Esophagus squamous epithelium (tissue), 5 donors: ENCODE measurements at places on chromosomes 3 and 15.

DNA sequence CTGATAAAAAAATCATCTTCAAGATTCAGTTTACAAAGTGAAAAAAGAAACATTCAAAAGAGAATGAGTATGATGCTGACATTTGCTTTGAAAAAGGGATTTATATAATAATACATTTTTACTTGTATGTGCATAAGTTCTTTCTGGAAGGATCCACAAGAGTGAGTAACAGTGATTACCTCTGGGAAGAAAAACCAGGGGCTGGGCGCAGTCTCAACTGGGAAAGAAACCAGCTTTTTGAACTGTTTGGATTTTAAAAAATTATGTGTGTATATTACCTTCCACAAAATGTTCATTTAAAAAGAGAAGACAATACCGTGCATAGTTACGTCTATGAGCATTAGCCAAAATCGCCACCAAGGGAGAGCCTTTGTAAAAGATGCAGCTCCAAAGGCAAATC is 1.3 kb downstream of the CLEC3B start:
- DNase-seq, result no peak

DNA sequence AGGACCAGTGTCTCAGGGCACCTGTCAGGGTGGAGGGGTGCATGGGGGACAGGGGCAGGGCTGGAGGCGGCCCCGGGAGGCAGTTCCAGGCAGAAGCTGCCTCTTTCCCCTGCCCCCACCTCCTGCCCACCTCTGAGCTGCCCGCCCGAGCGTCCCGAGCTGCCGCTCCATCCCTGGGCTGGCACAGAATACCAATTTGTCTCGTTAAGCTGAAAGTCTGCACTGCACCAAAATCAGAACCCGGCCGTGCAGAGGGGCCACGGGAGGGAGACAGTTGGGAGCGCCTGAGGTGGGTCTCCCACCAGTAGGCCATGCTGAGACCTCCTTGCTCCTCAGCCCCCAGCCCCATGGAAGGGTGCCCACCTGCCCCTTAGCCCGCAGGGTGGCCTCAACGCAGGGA is 1.3 kb upstream of the ATP2B2 start:
- DNase-seq, result no peak

GRCh38 chr3:55402886-55403609 is 84.1 kb downstream of the WNT5A start:
- no peak for DNase-seq

GRCh38 chr3:42547401-42547945 is 34.3 kb downstream of the SEC22C start:
- DNase-seq, result no peak

DNA sequence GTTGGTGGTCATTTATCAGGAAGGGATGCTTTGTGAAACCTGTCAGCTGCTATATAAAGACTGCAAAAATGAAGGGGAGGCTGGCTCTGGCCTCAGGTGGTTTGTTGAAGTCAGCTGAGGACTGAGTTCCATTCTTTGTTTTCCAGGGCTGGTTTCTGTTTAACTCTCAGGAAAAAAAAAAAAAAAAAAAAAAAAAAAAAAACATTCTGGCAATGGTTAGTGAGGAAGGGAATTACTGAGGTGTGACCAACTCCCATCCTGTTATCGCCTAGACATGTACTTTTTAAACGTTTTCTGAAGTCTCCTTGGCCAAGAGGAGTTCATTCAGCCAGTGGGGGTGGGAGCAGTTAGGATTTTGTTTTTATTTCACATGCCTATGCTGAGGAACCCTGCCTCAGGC is 316.3 kb downstream of the OXSM start:
- no peak for DNase-seq

DNA sequence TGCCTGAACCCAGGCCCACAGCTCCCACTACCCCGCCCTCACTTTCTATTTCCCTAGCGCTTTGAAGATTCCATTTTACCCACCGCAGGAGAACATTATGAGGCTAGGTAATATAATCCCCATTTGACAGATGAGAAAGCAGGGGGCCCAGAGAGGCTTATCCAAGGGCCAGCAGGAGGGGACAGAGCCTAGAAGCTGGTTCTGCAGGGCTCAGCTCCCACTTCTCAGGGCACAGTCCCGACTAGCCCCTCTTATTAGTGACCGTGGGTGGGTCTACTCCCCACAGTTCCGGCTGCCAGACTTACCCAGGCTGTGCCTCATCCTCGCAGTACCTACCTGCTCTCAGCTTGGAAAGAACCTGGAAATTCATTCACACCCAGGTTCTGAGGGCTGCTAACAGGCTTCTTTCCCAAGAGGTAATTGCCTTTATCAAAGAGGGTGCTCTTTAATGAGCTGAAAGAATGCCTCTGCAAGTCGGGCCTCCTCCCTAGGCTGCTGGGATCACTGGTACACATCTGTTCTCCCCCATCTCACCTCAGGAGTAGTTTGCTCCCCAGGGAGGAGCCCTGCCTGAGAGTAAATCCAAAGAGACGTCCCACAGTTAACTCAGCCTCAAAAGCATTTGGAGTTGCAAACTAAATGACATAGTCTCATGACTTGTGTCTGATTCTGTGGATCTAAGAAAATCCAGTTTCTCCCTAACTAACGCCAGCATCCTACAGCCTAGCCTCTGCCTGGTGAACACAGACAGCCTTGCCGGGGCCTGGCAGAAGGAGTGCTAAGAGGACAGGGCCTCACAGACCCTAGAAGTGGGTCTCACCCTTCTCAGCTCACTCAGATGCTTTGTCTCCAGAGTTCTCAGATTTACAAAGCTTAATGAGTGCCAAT is 125.0 kb downstream of the CHSY1 start:
- DNase-seq, result no peak

DNA sequence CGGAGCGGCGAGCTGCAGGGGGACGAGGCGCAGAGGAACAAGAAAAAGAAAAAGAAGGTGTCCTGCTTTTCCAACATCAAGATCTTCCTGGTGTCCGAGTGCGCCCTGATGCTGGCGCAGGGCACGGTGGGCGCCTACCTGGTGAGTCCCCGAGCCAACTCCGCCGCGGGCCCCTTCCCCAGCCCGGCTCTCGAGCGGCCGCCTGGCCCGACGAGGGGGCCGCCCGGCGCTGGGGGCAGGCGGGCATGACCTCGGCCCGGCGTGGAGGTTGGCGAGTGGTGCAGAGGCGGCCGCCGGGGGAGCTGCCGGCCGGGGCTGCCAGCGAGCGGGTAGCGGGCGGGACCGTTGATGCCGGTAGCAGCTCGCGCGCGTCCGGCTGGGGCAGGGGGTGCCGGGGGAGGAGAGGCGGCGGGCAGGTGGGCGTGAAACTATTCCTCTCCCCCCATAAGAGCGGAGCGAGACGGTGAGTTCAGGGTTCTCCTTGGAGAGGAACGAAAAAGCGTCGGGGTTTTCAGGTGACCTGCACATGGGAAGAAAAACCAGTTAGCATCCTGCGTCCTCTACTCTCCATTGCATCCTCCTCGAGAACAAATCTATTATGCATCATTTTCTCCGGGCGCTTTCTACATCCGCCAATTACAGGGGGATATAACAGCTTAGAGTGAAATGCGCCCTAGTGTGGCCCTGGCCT is 585 bp downstream of the SLCO3A1 start:
- DNase-seq, result no peak

GRCh38 chr3:54986294-54986693 is 58.4 kb upstream of the LRTM1 start:
- DNase-seq, result no peak

DNA sequence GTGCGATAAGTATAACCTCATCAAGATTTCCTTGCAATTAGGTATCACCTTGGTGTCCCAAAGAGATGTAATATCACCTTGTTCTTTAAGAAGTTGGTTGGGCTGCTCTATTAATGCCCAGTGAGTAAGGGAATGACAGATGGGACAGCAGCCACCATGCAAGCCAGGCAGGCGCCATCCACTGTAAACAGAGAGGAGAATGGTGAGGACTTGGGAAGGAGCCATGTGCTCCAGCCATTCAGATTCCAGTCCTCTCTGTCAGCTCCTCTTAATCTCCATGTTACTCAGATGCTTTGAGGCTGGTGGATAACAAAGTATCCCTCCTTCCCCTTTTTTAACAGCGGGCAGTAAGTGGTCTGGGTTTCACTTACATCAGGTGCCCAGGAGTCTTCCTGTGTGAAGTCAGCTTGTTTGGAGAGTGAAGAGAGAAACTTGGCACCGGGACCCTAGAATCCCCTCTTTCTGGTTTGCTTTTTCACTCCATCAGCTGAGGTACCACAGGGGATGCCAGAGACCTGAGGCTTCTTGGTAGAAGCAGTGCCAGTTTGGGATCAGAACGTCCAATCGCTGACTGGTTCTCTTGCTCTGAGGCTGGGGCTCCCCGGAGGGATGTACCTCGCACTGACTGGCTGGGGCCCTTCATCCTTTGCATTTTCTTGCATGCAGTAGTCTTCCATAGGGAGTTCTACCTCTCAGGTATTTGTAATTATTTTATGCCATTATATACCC is 29.5 kb downstream of the SLCO3A1 start:
- DNase-seq, result no peak

- no peak for DNase-seq
Observed at GRCh38 chr15:72086010-72086697, 31.8 kb downstream of the MYO9A start.

DNA sequence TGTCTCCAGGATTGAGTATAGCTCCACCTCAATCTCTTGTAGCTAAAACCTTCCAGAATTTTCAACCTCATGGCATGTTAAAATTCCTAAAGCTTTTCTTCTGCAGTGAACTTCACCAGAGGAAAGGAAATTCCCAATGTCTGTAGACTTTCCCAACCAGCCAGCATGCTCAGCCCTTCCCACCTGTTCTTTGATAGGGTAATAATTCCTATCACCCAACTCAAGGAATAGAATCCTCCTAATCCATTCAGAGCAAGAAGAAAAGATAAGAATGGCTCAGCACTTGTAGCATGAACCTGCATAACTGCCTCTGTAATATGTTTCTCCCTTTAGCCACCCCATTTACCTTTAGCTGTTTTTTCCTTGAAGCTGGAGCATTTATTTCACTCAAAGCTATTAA is 301.8 kb upstream of the GADL1 start:
- no peak for DNase-seq

GRCh38 chr3:42735019-42735418 is 32.4 kb upstream of the HHATL start:
- no peak for DNase-seq

GRCh38 chr15:87623832-87624231 is 632.7 kb downstream of the NTRK3 start:
- no peak for DNase-seq

DNA sequence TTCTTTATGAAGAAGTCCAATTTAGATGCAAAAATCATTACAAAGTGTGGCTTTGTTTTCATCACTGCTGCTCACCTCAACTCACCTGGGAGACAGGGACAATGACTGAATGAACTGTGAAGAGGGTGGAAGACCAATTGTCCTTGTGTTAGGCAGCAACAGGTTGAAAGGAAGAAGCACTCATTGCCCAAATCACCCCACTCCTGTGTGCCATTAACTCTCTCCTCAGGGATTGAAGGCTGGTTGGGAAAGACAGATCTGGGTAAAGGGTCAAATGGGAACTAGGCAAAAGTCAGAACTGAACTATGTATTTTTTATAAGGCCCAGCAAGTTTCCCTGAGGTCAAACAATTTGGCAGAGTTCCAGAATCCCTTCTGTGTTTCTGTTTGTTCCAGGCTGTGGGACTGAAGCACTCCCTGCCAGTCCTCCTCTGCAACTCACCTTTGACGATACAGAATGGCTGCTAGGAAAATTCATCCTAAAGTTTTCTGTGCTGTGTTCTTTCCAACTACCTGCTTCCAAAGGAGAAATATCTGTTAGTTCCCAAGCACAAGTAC is 68.6 kb upstream of the CCDC39 start:
- DNase-seq, result no peak

DNA sequence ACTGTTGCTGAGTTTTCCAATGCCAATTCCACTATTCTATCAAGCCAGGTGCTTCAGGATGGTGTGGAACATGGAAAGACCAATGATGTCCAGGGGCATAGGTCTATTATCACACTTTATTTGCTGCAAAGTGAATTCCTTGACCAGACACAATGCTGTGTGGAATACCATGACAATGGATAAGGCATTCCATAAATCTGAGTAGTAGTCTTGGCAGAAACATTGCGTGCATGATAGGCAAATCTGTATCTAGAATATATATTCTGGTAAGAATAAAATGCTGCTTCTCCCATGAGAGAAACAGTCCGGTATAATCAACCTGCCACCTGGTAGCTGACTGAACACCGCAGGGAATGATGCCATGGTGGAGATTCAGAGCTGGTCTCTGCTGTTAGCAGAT is 70.0 kb upstream of the ALDH1A3 start:
- no peak for DNase-seq

GRCh38 chr3:124407260-124407659 is 323.0 kb upstream of the UMPS start:
- DNase-seq, result no peak

DNA sequence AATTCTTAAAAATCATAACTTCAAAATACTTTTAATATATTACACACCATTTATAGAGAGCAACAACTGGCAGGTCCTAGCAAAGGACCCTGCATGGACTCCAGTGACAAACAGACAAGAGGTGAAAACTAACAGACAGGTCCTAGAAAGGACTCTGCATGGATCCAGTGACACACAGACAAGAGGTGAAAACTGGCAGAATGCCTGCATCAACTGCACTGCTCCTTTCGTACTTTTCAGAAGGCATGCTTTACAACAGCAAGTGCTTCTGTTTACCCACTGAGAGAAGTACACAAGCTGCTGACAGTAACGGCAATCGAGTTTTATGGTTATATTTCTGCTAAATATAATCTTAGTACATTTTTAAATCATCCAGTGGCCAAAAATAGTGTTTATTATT is 24.3 kb upstream of the GP5 start:
- no peak for DNase-seq

DNA sequence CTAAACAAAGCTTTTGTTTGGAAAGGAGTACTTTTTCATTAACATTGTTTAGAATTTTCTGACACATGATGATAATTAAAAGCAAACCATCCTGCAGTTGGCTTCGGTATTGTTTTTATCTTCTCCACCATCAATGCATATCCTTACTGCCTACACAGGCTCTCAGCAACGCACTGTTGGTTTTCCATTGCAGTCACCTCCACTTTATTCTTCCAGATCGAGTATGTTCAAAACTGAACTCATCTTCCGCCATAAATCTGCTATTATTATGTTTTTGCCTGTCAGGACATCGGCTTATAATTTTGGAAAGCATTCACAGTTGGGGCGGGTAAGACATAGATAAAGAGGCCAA is 589 bp upstream of the SENP5 start:
- no peak for DNase-seq

DNA sequence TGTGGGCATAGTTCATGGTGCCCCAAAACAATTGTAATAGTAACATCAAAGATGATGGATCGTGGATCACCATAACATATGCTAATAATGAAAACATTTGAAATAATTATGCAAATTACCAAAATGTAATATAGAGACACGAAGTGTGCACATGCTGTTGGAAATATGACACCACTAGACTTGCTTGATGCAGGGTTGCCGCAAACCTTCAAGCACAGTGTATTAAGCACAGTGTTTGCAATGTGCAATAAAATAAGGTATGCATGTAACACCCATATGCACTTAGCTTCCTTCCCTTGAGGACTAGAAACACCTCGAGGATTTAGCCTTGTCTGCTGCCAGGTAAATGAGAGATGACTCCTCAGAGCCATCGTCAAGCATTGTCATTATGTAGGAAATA is 10.9 kb upstream of the GJD2 start:
- DNase-seq, result no peak

- no peak for DNase-seq
Observed at GRCh38 chr3:16770021-16770420, 114.7 kb upstream of the PLCL2 start.
